Activated T-helper 1 cell treated with anti-CD3 and anti-CD28 coated beads, Interleukin-12 subunit alpha, Interleukin-12 subunit beta, Interleukin-2, Interleukin-4 antibody, amounts not matched to agents 30 ng/mL and 10 ng/mL and 1 ng/mL, durations not matched to agents 14 hours and 24 hours and 36 hours (primary cell): ENCODE measurements at places on chromosomes 3 and 15. TPM values are rescaled to one million over a fixed set of nuclear protein-coding genes. Genes with fewer than 3 reads are reported as not detected.
A peak's percentile ranks its signal among the peaks of the same experiment; 100 is the strongest.

- DNase-seq = no peak
These were observed 9.4 kb downstream of the ZSCAN29 start for GRCh38 chr15:43361313-43361903.

- DNase-seq = no peak
These were observed 784.6 kb upstream of the ALCAM start for GRCh38 chr3:104582092-104582491.

- no peak for DNase-seq
These were observed 4.6 kb upstream of the TSPAN3 start for GRCh38 chr15:77075528-77075927.

- DNase-seq = no peak
These were observed 114.9 kb downstream of the TGFBR2 start for GRCh38 chr3:30721314-30721634.

DNA sequence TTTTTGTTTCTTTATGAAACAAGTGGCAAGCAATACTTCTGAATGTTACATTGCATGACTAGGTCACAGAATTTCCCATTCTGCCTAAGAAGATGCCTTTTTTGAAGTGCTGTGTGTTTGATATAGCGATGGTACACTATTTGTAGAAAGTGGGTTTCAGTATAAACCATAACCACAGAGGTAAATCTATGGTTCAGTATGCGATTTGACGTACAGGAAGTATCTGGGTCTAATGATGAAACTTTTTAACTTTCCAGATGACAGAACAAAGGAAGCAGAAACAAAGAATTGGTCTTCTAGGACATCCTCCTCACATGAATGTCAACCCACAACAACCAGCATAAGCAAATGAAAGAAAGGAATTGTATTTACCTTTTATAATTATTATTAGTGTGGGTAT is 133.4 kb upstream of the BHLHE40 start:
- no peak for DNase-seq

DNA sequence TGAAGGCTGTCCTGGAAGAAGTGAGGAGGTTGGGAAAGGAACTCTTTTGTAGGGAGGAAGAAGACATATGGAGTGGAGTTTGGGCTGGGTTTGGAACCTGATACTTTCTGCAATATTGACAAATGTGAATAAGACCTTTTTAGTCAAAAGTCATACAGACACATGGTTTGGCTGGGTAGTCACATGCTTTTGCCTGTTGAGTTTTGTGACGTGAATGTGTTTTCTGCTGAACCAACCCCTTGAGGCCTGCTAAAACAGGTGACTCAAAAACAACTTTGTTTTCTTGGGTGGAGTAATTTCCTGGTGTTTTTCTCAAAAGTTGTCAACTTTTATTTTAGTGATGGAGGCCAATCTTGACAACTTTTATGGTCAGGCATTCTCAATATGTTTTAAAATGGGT is 39.4 kb upstream of the CCR4 start:
- DNase-seq = no peak

Gene AGBL1
- total RNA-seq = not detected in 2 replicates

- no peak for DNase-seq
These were observed 31.5 kb upstream of the SLC6A6 start for GRCh38 chr3:14370720-14371572.

DNA sequence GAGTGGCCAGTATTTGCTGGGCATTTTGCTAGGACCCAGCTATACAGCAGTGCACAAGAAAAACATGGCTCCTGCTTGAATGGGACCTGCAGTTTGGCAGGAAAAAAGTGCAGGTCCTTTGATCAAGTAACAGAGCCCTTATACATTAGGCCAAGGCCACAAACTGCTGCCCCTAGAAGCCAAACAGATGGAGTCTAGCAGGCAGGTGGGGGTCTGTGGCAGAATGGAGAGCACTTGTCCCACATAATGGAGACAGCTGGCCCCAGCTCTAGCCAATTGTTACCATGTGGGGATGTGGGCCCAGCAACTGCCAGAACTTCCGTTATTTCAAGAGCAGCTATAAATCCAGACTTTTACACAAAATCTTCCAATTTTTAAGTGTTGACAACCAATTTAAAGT is 79.3 kb downstream of the SHQ1 start:
- no peak for DNase-seq

DNA sequence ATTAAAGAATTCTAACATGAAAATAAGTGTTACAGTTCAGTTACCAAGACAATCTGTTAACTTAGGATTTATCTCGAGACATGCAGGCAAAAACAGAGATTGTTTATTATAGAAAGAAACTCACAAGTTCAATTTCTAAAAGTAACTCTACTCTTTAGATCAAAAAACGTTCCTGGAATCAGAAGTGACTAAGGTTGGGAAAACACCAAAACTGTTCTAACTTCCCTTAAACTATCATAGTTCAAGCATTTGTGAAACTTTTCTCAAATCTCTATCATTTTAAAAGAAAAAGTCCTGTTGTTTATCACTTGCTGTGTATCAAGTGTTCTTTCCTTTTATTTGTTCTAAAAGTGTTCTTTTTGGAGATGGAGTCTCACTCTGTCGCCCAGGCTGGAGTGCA is 8.7 kb downstream of the WDR82 start:
- no peak for DNase-seq

Gene GOLGA6L4
- 1.0 and 2.0 TPM in 2 replicates for total RNA-seq

- DNase-seq = no peak
These were observed 45.0 kb downstream of the THBS1 start for GRCh38 chr15:39625856-39626255.

- DNase-seq = no peak
These were observed 3.0 kb downstream of the MEIS2 start for GRCh38 chr15:37097144-37097919.

GRCh38 chr3:129829640-129830039 is 63.9 kb downstream of the TMCC1 start:
- peak; percentile 5 for DNase-seq

DNA sequence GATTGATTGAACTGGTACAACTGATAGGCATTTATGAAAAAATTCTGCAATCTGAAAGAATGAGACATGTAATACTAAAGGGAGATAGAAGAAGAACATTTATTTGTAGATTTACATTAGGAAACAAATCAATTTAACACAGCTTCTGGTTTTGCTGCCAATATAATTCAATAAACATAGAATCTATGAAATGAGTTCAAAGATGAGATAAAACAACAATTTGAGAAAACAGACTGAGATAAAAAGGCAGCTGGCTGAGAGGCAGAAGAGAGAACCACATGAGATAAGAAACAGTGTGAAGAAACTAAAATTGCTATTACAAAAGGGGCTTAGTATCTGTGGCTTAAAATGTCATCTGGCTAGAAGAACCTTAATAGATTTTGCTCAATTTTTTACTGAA is 176.6 kb downstream of the PYDC2 start:
- DNase-seq = no peak

- peak; percentile 84 for DNase-seq
These were observed at the start of gene C15orf61 for GRCh38 chr15:67521029-67521782. Gene C15orf61, plus strand, starts transcription at chr15:67521131. Its CDS starts 118 bp downstream, at chr15:67521249.

Gene EEF1AKMT4
- total RNA-seq = 13.5 and 15.2 TPM in 2 replicates

GRCh38 chr15:68589053-68589452 is 10.3 kb downstream of the CORO2B start:
- DNase-seq = no peak

DNA sequence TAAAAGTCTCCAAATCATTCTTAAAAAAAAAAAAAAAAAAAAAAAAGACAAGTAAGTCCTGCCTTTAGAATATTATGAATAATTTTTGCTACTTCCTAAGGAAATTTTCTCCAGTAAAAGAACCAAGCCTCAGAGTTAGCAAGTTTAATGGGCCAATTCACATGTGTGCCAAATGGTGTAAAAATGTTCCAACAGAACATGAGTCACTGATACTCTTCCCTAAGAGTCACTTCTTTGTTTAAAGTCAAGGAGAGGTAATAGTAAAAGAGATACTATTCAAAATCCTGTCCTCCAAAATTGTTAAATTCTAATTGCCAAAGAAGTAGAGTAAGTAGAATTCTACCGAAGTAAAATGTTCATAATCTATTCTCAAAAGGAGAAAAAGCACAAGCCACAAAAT is 17.7 kb upstream of the CPA3 start:
- no peak for DNase-seq

DNA sequence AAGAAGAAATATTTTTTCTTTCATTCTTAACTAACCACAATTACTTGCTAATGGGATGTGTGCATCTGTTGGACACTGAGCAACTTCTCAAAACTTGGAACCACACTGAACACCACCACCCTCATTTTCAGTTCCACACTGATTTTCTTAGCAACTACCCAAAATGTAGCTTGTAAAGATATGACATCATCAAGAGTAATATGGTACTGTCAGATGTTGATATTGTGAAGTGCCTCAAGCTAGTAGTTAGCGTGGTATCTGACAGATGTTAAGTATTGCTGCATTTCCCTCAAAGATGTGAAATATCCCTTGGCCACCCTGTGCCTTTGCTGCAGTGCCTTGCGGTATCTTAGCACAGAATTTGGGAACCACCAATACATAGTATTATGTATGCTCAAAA is 9.3 kb downstream of the RFTN1 start:
- DNase-seq = no peak

DNA sequence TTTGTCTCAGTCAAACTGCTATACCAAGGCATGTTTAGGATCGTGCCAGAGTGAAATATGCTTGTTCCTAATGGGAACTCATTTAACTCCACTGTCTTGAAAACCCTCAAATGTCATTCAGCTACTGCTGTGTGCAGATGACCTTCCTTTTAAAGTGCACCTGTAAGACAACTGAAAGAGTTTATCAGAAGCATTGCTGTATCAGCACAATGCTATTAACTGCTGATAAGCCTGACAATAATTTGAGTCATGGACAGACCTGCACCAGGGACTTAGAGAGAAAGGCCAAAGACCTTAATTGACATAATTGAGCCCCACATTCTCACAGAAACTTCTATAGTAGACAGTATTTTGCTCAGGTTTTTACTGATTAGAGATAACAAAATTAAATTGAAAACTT is 557.9 kb downstream of the DIPK2A start:
- no peak for DNase-seq

Gene GUCA1C
- not detected in 2 replicates for total RNA-seq

GRCh38 chr3:64445109-64445943 is 220.1 kb upstream of the PRICKLE2 start:
- no peak for DNase-seq

DNA sequence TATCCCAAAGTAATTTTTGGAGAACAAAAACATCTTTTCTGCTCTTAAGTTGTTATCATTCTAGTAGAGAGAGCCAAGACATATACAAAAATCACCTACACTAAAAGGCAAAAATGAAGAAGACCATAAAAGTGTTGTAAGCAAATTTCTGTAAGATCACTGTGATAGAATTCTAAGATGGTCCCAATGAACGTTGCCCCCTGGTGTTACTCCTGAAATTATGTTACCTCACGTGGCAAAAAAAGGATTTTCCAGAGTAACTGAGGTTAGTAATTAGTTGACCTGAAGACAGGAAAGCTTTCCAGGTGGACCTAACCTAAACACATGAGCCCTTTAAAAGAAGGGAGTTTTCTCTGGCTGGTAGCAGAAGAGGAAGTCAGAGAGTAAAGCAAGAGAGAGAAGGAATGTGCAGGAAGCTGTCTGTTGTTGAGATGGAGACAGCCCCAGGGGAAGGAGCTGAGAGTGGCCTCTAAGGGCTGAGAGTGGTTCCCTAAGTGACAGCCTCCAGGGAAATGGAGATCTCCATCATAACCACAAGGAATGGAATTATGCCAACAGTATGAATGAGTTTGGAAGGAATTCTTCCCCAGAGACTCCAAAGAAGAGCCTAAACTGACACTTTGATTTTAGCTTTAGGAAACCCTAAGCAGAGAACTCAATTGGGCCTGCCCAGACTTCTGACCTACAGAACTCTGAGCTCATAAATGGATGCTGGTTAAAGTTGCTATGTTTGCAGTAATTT is 205.9 kb downstream of the CD47 start:
- no peak for DNase-seq

GRCh38 chr15:70100474-70101341 is 3.0 kb upstream of the TLE3 start:
- DNase-seq = peak; percentile 62

DNA sequence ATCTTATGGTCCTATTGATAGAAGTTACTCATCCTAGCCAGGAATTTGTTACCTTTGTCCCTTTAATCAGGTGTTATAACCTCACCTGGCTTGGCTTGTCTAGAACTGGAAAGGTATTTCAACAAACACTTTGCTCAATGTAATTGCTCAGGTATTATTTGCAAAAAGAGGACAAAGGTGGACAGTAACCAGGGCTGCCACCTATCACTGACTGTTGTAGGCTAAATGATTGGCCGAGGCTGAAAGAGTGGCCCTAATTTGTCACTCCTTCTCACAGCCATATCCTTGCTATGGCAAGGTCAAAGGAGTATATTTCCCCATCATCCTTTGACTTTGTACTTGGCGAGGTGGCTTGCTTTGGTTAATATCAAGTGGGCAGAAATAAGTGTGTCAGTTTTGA is 2.7 kb upstream of the SELENOS start:
- no peak for DNase-seq

DNA sequence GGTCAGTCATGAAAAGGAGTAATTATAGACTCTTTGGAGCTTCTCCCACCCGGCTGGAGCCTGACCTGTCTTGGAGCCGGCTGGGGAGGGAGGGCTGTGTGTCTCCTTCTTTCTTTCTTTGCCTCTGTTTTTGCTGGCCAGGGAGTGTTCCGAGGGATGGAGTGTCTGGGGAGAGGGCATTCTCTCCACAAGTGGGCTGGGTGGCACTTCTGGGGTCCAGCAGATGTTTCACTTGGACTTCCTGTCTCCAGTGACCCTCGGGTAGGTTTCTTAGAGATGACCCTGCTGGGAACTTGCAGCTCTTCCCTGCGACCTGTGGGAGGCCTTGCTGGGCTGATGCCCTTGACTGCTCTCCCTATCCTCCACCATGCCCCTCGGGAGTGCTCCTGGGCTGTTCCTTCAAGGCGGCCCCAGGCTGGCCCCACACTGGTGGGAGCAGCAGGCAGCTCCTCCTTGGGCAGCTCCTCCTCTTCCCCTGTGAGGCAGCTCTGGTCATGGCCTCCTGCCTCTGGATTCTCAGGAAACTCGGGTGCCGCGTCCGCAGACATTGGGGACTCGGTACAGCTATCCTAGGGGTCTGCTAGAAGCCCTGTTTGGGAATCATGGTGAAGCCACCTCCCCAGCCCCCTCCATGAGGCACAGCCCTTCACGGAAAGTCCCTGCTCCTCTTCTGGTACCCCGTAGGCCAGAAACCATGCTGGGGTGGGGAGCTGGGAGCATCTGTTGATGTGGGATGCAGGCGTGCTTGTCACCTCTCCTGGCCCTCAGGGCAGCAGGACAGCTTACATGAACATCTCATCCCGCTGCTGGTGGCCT is 44.9 kb downstream of the APBA2 start:
- DNase-seq = no peak

DNA sequence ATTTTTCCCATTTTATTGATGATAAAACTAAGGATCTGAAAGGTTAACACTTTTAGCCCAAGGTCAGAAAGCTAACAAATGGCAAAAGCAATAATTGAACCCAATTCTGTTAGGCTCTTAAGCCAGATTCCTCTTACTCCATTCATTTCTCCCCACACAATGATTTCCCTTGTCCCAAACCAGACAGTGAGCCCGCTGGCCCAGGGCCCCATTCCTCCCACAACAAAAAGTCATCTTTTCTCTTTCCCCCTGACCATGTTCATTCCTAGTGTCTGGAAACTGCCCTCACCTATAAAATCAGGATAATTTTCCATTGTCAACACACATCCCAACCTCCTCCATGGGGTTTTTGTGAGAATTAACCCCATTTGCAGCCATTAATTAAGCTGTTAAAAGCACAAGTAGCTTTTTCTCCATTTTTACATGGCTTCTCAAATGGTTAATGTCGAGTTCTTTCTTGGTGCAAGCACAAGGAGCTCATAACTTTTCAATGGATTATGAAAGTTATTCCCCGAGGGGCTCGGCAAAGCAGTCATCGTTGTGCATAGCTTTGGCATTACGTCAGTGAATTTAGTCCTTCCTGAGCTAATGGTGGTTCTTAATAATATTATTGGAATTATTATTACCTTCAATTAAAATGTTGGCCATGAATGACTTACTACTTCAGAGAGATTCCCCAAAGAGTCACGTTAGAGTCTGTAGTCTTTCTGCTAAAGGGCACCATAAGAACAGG is 151.0 kb upstream of the WNT5A start:
- DNase-seq = no peak
